Activated CD4-positive, alpha-beta T cell treated with anti-CD3 and anti-CD28 coated beads for 24 hours (primary cell): ENCODE measurements at places on chromosomes 2 and 18.

- DNase-seq, result no peak
These were observed 70.7 kb downstream of the HDAC4 start for GRCh38 chr2:239329972-239330572.

GRCh38 chr18:13534631-13535030, 191.7 kb downstream of the FAM210A start:
- no peak for DNase-seq

DNA sequence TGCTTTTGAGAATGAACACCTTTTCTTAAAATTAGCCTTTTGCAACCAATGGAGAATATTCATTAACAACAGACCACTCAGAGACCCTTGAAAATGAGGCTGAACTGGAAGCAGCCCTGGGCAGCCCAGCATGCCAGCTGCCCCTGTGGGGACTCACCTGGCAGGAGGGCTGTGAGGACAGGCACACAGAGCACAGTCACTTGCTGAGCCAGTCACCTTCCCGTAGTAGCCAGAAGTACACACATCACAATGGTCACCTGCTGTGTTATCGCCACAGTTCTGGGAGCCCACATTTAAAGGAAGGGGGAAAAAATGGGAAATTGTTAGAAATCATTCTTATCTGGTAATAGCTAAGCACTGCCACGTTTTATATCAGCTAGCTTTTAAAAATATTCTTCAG, 115.5 kb downstream of the LAMA1 start:
- DNase-seq, result no peak

GRCh38 chr18:62435435-62436031, 87.3 kb upstream of the ZCCHC2 start:
- DNase-seq, result no peak

DNA sequence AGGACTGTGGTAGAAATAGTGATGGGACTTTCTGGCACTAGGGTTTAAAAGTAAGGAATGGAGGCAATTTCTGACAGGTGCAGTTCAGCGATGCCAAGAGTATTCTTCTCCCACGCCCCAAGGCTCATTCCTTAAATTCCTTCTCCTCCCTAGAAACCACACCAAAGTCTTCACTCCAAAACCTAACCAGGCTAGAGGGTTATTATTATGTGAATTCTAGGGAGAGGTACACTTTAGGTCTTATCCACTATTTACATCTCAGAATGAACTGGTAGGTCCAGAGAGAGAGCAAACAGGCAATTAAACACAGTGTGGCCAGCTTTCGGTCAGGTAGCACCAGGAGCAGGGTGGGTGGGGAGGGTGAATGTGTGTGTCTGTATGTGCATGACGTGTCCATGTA, 11.4 kb downstream of the IL1F10 start:
- no peak for DNase-seq

- DNase-seq, result no peak
These were observed 301.3 kb downstream of the EPHA4 start for GRCh38 chr2:221270806-221271205.

GRCh38 chr2:27723372-27724144, 48.0 kb upstream of the MRPL33 start:
- DNase-seq, result no peak

GRCh38 chr2:2655453-2656114, 324.5 kb upstream of the MYT1L start:
- no peak for DNase-seq

DNA sequence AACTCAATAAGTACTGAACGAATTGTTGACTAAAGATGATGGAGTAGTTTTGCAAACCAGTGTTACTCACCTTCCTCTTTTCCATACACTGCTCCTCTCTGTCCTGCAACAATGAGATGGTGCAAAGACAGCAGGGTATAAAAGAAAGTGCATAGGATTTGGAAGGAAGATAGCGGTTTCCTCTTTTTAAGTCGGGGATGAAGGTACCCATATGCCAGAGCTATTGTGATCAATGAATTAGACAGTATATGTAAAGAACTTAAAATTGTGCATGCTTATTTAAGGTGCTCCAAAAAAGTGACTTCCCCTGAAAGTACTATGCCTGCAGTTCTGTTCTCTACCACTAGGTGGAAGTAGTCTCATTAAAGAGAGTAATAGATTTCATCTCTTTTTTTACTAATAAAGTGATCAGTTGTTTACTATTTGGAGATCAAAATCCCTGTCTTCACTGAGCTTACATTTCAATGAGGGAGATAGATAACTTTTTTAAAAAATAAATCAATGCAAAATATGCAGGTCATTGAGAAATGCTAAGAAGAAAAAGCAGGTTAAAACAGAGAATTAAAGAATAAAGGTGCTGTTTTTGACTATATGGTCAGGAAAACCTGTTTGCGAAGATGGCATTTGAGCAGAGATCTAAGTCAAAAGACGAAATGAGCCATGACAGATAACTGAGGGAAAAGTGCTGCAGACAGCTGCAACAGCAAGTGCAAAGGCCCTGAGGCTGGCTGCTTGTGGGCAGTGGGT, 339.7 kb upstream of the SLC14A2 start:
- peak; percentile 14 for DNase-seq
